Smooth muscle cell of the umbilical artery (primary cell): ENCODE measurements at places on chromosomes 7 and 10. TPM values are rescaled to one million over a fixed set of nuclear protein-coding genes. Genes with fewer than 3 reads are reported as not detected.

The GHRHR gene
- not detected in 2 replicates for total RNA-seq

The IDI2 gene
- total RNA-seq, result not detected in 2 replicates

The SRRM3 gene
- total RNA-seq, result 0.30 TPM in 1 of 2 replicates, not detected in the other

The CCDC3 gene
- 0.05 TPM in 1 of 2 replicates, not detected in the other for total RNA-seq

The NPY gene
- not detected in 2 replicates for total RNA-seq
